ENCODE measurements at places on chromosomes 4 and X.

GRCh38 chrX:77622672-77623071, 163.3 kb downstream of the ATRX start:
- no peak for DNase-seq

GRCh38 chr4:120694973-120695372, 227.6 kb downstream of the PRDM5 start:
- DNase-seq: no peak

GRCh38 chr4:65983061-65983460, 312.8 kb upstream of the EPHA5 start:
- DNase-seq: no peak

GRCh38 chr4:166527500-166527899, 654.5 kb downstream of the TLL1 start:
- no peak for DNase-seq

- DNase-seq: no peak
These were observed 197.2 kb downstream of the NPNT start for GRCh38 chr4:106092361-106093040.

DNA sequence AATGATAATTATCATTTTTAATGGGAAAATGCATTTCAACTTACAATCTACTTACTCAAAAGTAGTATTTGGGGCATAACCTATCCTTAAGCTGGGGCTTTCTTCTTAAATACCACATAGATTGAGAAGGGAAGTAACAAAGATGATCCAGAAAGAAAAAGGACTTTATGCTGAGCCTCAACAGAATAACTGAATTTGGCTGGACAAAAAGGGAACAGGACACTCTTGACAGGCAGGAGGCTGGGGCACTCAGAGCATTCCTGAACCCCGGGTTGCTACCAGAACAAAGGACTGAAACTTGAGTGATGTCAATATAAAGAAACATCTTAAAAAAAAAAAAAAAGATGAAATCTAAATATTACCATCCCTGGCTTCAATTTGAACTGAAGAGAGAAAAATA, 23.9 kb downstream of the RELL1 start:
- DNase-seq: no peak

- DNase-seq: no peak
These were observed 45.6 kb downstream of the GLUD2 start for GRCh38 chrX:121093011-121093410.

DNA sequence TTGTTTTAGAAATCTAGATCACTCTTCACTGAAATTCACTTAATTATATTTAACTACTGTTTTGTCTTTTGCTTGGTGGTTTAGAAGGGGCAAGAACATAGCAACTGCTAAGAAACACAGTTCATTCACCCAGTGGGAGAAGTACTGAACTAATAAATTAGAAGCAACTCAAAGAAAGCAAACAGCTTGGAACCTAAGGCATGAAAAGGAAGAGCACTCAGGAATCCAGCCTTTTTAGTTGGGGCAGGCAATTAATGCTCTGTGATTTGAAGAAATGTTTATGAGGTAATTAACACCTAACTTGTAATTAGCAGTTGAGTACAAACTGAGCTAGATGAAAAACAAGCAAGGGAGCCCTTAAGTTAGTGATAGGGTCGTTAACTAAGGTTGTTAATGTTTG, 22.8 kb downstream of the SEPTIN11 start:
- no peak for DNase-seq

DNA sequence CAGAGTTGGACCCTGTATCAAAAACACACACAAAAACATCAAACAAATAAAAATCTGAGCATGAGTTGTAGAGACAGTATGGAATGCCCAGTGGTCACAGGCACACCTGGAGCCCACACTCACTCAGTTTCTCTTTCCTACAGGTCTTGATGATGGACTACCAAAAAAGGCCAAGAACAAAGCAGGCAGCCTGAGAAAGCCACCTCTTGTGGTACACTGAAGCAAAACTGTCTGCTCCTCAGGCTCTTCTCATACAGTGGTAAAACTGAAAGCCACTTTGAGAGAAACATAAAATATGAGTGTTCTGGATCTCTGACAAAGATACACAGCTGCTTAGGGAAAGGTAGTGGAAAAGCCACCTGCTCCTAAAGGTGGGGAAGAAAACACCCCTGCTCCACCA, 1206.9 kb downstream of the FSTL5 start:
- DNase-seq: no peak

DNA sequence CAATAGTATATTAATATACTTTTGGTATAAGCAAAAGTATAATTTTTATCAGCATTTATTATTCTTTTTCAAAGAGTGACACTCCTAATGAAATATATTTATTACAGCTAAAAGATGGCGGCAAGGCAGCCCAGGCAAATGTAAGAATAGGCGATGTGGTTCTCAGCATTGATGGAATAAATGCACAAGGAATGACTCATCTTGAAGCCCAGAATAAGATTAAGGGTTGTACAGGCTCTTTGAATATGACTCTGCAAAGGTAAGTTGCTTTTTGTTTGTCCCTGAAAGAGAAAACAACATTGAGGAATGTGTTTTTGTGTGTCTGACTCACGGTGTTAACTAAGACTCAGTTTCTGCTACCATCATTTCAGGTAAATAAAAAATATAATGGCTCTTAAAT, 71.9 kb downstream of the PDLIM5 start:
- no peak for DNase-seq

DNA sequence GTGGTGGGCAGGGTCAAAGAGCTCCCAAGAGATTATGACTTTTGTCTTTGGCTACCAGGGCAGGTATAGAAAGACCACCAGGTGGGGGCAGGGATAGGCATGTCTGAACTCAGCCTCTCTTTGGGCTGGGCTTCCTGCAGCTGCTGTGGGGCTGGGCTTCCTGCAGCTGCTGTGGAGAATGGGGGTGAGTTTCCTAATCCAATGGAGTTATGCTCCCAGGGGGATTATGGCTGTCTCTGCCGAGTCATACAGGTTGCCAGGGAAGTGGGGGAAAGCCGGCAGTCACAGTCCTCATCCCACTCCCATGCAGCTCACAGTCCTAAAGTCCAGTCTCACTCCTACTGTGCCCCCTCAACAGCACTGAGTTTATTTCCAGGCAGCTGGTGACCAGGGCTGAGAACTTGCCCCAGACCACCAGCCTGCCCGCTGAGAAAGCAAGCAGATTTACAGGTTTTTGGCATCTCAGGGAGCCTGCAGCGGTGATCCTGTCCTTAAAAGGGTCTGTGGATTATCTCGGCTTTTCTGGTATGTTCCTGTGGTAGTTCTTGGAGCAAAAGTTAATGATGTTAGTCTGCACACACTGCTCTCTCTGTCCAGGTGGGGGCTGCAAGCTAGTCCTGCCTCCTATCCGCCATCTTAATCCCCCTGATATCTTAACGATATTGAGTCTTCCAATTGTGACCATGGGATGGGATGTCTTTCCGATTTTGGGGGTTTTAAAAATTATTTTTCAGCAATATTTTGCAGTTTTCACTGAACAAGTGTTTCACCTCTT, 133.4 kb downstream of the RTL9 start:
- DNase-seq: no peak

DNA sequence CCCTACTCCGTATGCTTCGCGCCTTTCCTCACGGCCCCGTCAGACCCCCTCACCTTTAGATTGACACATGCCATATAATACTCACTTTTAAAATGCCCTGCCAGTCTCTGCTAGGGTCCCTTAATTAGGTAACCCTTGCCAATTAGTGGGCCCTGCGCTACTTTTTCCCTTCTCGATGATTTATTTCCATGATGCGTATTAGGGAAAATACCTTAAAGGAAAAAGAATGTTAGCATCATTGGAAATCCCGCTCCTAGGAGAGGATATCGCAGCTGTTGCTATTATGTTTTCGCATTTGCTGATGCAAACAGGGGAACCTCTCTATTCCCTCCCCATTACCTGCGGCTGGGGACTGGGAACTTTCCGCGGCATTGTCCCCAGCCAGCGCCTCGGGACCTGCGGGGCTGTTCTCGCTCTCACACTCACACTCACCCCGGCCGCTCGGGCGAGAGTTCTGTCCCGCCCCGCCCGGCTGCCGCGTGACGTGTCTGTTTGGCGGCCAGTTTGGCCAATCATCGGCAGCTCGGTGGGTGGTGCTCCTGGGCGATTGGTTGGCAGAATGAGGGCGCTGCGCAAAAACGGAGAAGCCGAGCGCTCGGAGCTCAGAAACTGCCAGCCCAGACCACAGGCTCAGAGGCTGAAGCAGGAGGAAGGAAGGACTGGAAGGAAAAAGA, at the start of gene PCDH10:
PCDH10 (plus strand) TSS at position 605 of the 674 bp plus-strand sequence. CDS start 847 bp downstream, outside the sequence.
- peak; percentile 55 for DNase-seq

DNA sequence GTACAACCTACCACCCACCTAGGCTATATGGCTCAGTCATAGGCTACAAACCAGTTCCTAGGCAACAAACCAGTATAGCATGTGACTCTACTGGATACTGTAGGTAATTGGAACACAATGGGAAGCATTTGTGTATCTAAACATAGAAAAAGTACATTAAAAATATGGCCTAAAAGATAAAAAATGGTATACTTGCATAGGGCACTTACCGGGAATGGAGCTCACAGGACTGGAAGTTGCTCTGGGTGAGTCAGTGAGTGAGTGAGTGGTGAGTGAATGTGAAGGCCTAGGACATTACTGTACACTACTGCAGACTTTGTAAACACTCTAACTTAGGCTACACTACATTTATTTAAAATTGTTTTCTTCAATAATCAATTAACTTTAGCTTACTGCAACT, 139.2 kb upstream of the RBPJ start:
- no peak for DNase-seq

Data from activated T-cell treated with anti-CD3 and anti-CD28 coated beads for 48 hours (primary cell).